Central memory CD4-positive, alpha-beta T cell (primary cell): ENCODE measurements at places on chromosomes 3 and 15.
A peak's percentile ranks its signal among the peaks of the same experiment; 100 is the strongest.

GRCh38 chr3:9074079-9074478 lies 110.8 kb upstream of the RAD18 start:
- DNase-seq = no peak

DNA sequence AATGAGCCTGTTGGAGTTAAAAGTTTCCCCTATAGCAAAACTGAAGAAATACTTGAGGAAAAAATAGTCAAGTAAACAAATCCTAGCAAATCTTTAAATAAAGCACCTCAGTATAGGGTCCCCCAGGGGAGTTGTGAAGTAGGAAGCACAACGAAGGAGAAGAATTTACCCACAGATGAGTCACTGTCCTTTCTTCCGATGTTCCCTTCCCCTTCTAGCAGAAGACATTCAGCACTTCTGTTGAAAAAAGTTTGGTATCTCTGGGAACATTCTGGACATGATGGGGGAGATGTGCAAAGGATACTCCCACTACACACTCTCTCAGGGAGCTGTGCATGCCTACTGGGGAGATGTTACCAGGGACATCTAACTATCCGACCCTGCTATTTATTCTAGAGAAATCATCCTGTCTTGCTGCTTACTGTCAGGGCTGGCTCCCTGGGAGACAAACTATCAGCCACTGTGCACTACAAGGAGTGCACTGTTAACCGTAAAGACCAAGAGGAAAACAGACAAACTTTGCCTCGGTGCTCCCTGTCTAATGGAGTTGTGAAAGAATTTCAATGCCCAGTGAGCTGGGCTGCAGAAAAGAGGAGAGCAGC lies 93.8 kb downstream of the RFTN1 start:
- DNase-seq = no peak

GRCh38 chr3:41143421-41144031 lies 55.8 kb upstream of the CTNNB1 start:
- DNase-seq = no peak

DNA sequence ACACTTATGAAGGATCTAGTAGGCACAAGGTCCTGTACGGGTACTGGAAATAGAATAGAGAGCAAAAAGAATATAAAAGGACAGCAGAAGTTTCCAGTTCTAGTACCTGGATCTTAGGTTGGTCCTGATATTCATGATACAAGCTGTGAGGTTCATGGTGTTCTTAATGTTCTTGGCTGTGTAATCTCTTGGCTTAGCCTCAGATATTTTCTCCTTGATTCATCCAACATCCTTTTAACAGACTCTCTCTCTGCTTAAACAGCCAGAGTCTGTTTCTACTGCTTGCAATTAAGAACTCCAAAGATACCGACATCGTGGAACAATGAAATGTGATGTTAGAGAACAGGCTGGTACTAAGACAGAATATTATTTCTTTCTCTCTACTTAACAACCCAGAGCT lies 49.9 kb downstream of the CNTN3 start:
- no peak for DNase-seq

GRCh38 chr3:195537995-195538394 lies 5.1 kb downstream of the PPP1R2 start:
- peak; percentile 55 for DNase-seq

DNA sequence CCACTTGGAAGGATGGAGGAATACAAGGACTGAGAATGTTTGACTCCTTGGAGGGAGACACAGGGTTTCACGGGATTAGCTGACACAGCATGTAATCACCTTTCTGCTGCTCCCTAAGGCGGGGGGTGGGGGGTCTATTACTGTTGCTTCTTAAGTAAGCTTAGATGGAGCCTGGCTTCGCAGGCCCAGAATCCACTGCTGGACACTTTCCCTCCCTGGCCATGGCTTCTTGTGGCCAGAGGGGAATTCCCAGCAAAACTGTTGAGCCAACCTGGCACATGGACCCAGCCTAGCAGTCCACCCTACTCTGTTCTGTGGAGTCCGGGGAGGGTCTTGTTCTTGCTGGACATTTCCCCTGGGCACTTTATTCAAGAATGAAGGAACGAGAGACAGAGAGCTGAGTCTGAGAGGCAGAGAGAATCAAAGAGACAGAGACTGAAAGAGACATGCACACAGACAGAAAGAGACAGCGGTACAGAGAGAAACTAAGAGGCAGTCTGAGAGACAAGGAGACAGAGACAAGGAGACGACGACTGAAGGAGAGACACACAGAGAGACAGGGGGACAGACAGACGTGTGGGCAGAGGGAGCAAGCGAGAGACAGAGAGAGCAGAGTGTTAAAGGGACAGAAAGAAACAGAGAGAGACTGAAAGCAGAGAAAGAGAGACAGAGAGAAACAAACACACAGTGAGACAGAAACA lies 55.6 kb upstream of the DLG1 start:
- DNase-seq = no peak

DNA sequence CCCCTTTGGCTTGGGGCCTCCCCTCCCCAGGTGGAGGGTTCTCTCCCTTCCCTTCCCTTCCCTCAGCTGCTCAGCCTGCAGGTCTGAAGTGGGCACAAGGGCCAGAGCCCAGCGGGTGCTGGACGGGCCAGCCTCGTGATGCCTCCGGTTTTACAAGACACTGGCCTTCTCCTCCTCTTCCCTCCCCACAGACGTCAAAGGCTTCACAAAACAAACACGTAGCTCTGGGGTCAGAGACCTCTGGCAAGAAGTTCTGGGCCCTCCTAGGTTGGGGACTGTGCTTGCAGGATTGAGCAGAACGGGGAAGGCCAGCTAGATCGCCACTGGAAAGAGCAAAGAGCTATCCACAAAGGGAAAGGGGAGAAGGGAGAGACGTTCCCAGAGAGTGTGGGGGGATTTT lies 81.4 kb upstream of the TPM1 start:
- DNase-seq = no peak

GRCh38 chr3:88918841-88919240 lies 188.6 kb upstream of the EPHA3 start:
- DNase-seq = no peak

- no peak for DNase-seq
Observed at GRCh38 chr3:9947025-9947995, 4.9 kb downstream of the PRRT3 start.

GRCh38 chr3:117473981-117474538 lies 764.5 kb downstream of the TUSC7 start:
- DNase-seq = no peak

GRCh38 chr3:72031581-72031980 lies 246.6 kb upstream of the PROK2 start:
- no peak for DNase-seq

DNA sequence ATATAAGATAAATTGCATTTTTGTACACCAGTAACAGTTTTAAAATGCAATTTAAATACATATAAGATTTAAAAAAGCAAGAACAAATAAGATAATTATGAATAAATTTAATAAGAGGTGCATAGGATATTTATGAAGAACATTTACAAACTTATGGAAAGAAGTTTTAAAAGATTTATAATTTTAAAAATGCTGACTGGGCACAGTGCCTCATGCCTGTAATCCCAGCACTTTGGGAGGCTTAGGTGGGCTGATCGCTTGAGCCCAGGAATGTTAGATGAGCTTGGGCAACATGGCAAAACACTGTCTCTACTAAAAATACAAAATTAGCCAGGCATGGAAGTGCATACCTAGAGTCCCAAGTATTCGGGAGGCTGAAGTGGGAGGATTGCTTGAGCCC lies 37.8 kb downstream of the EOMES start:
- DNase-seq = no peak

- DNase-seq = no peak
Observed at GRCh38 chr3:60281970-60282369, 969.3 kb downstream of the FHIT start.

DNA sequence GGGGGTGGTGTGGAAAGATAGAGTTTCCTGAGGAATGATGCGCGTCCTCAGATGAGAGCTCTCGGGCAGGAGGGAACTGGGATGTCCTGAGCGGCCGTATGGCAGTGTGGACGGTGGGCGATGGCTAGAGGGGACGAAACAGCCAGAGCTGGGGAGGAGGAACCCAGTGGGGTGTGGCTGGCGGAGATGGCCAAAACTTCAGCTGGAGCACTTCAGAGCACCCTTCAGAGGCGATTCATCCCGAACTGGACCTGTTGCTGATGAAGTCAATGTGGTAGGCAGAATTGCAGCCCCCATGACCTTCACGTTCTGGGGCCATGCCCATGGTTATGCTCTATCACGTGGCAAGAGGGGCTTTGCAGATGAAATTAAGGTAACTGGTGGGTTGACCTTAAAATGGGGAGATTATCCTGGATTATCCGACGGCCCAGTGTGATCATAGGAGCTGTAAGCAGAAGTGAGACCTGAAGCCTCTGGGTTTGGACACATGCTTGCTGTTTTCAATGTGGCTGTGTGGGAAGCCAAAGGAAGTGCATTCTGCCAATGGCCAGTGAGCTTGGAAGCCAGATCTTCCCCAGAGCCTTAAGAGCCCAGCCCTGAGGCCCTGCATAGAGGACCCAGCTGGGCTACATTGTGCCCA lies 52.3 kb downstream of the ATP1B3 start:
- no peak for DNase-seq

DNA sequence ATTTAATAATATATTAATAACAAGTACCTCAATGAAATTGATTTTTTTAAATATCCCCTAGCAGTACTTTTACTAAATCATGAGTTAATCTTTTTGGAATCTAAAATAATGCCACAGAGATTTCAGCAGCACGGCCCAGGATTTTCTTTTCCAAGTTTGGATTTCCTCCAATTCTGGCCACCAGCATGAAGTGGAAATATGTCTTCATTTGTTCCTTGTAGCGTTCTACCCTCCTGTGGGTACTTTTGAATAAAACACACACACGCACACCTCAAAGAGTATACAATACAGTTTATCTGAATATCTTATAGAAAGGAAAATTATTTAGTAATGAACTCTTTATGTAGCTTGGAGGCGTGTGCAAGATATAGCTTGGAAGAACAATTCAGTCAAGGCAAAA lies 125.1 kb upstream of the STT3B start:
- DNase-seq = no peak

DNA sequence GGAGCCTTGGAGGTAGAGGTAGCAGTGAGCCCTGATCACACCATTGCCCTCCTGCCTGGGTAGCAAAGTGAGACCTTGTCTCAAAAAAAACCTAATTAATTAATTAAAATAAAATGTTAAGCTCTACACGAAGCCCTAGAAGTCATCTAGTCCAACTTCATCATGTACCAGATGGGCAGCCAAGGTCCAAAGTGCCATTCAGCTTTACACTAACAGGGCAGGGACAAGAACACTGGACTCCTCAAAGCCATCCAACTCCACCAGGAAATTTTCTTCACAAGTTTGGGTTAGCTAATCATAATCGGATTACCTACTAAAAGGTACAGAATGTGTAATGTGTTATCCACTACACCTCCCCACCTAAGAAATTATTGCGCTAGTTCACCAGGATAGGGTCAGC lies 48.8 kb downstream of the WWTR1 start:
- no peak for DNase-seq

- DNase-seq = no peak
Observed at GRCh38 chr3:152281133-152281713, 12.5 kb downstream of the MBNL1 start.

DNA sequence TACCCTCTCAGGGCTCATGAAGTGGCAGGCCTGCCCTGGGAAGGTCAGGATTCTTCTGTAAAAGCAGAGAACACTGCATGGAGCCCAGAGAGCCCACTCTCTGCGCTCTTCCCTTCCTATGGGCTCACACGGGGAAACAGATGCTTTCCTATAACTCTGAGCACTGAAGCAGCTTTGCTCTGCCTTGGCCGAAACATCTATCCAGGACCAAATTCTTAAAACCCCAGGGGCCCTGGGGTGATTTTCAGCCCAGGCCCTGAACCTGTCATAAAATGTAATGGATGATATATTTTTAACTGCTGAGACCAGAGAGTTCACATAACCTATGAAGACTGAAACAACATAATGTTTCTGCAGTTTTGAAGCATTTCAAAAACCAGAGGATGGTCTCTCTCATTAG lies 249.9 kb upstream of the CTDSPL start:
- no peak for DNase-seq

GRCh38 chr3:55724821-55725220 lies 237.7 kb upstream of the WNT5A start:
- no peak for DNase-seq
